Foreskin keratinocyte (primary cell): ENCODE measurements at places on chromosomes 3 and 15. TPM values are rescaled to one million over a fixed set of nuclear protein-coding genes. Genes with fewer than 3 reads are reported as not detected.

Gene FBXW12
- not detected in 2 replicates for total RNA-seq

GRCh38 chr3:49654955-49655556 lies 19.1 kb upstream of the APEH start:
- DNase-seq: no peak

DNA sequence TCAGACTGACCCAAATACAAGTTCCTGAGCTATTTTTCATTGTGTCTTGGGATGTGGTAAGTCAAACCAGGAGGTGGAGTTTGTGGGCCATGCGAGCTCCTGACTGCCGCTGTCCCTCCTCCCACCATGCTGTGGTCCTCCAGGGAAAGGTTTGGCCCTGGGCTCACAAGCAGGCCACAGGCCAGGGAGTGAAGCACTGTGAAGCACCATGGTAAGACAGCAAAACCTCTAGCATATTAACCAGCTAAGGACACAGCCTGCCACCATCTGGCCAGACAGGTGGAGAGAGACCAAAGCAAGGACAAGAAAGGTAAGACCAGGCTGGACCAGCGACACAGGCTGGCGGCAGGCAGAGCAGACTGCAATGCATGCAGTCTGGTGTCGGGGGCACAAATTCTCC lies 15.3 kb downstream of the RAB43 start:
- no peak for DNase-seq

DNA sequence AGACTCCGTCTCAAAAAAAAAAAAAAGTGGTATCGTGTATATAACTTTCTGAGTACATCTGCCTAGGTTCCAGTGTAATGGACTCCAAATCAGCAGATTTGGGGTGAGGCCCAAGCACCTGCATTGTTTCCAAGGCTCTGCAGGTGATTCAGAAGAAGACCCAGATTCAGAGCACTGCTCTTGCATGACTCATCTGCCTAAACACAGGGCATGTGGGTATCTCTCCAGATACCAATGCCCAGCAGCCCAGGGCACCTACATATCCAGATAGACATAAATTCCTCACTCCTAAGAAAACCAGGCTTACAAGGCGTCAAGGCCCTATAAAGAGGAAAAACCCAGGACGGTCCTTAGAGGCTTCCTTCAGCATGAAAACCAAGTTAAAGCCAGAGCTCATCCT lies 24.3 kb downstream of the NDUFAF1 start:
- no peak for DNase-seq

- DNase-seq: no peak
Observed at GRCh38 chr15:73329501-73330200, 39.1 kb downstream of the HCN4 start.

Gene CASR
- not detected in 2 replicates for total RNA-seq
